ENCODE measurements at places on chromosomes 12 and 14. TPM values are rescaled to one million over a fixed set of nuclear protein-coding genes. Genes with fewer than 3 reads are reported as not detected.

RNASE7 gene
- not detected for polyA plus RNA-seq

SHMT2 gene
- 266 TPM for polyA plus RNA-seq

P3H3 gene
- polyA plus RNA-seq: 65.3 TPM

CPNE6 gene
- polyA plus RNA-seq: not detected

TMCC3 gene
- 0.29 TPM for polyA plus RNA-seq

NR1H4 gene
- not detected for polyA plus RNA-seq

EML5 gene
- 3.0 TPM for polyA plus RNA-seq

APOF gene
- not detected for polyA plus RNA-seq

CMTM5 gene
- polyA plus RNA-seq: 0.37 TPM

GSG1 gene
- 1.6 TPM for polyA plus RNA-seq

NRDE2 gene
- polyA plus RNA-seq: 7.3 TPM

CAPS2 gene
- 1.3 TPM for polyA plus RNA-seq

ANG gene
- polyA plus RNA-seq: 5.1 TPM

KIF5A gene
- polyA plus RNA-seq: 0.38 TPM

METTL1 gene
- polyA plus RNA-seq: 23.5 TPM

ZDHHC22 gene
- polyA plus RNA-seq: not detected

FAIM2 gene
- 9.1 TPM for polyA plus RNA-seq

MANSC4 gene
- polyA plus RNA-seq: not detected

INHBE gene
- 10.8 TPM for polyA plus RNA-seq

FRS2 gene
- 28.2 TPM for polyA plus RNA-seq

FITM1 gene
- polyA plus RNA-seq: 0.07 TPM

POTEG gene
- not detected for polyA plus RNA-seq

RNF212B gene
- not detected for polyA plus RNA-seq

DHRS2 gene
- 0.15 TPM for polyA plus RNA-seq

KRT79 gene
- not detected for polyA plus RNA-seq

LMO3 gene
- 2.0 TPM for polyA plus RNA-seq

TRIM9 gene
- polyA plus RNA-seq: 0.02 TPM

PHETA1 gene
- 3.5 TPM for polyA plus RNA-seq

SVOP gene
- not detected for polyA plus RNA-seq

MYO1H gene
- polyA plus RNA-seq: not detected

MYL2 gene
- not detected for polyA plus RNA-seq
